ENCODE measurements at places on chromosomes 2 and 18. TPM values are rescaled to one million over a fixed set of nuclear protein-coding genes. Genes with fewer than 3 reads are reported as not detected.
A peak's percentile ranks its signal among the peaks of the same experiment; 100 is the strongest.

- no peaks in the 10 kb centered on the region for H3K36me3 ChIP-seq
- peak; percentile 31 for DNase-seq
- no peak overlapping the region for H3K27ac ChIP-seq
- peaks cover 9% of the 10 kb centered on the region for H3K4me1 ChIP-seq
- H3K4me3 ChIP-seq, result no peak overlapping the region
These were observed 15.1 kb downstream of the PLCD4 start for GRCh38 chr2:218622606-218623365.

DNA sequence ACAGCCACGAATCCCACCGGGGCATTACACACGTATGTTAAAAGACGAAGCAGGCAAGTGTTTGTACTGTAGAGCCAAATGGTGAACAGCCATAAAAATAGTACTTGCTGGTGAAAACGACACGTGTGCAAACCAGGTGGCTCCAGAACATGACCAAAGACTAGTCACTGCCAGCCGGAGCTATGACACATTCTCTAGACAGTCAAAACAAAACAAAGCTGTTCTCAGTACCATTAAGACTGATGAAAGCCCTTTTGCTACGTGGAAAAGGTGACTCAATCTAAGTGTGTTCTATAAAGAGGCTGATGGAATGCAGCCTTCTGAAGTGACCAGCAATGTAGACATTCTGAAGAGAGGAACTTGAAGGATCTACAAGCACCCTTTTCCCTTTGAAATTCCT is 367.7 kb upstream of the NETO1 start:
- no peak overlapping the region for H3K27ac ChIP-seq
- H3K36me3 ChIP-seq, result no peaks in the 10 kb centered on the region
- no peak for DNase-seq
- no peaks in the 10 kb centered on the region for H3K4me1 ChIP-seq
- H3K4me3 ChIP-seq, result no peak overlapping the region
- no peaks in the 10 kb centered on the region for H3K27me3 ChIP-seq

DNA sequence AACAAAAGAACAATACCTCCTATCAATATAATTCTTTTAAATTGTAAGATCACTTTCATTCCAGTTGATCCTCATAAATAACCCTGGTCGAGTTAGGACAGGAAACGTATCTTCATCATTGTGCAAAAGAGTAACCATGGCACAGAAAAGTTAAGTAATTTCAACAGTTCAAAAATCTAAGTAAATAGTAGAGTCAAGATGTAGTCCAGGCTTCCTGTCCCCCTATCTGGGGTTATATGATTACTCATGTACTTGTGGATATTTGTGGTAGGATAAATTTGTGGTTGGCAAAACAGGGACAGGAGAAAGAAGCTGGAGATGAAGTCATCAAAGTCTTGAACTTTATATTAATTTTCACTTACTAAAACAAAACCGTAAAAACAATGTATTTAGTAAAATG is 772.6 kb downstream of the TSN start:
- no peak overlapping the region for H3K4me3 ChIP-seq
- H3K27ac ChIP-seq, result no peak overlapping the region
- no peak for DNase-seq
- H3K36me3 ChIP-seq, result no peaks in the 10 kb centered on the region
- H3K27me3 ChIP-seq, result no peaks in the 10 kb centered on the region
- H3K4me1 ChIP-seq, result no peaks in the 10 kb centered on the region

- H3K4me1 ChIP-seq, result no peaks in the 10 kb centered on the region
- H3K36me3 ChIP-seq, result no peaks in the 10 kb centered on the region
- DNase-seq, result peak; percentile 11
- no peak overlapping the region for H3K4me3 ChIP-seq
- H3K27ac ChIP-seq, result no peak overlapping the region
These were observed 56.1 kb upstream of the C2orf15 start for GRCh38 chr2:99085421-99085820.

- peaks cover 31% of the 10 kb centered on the region for H3K27me3 ChIP-seq
- no peaks in the 10 kb centered on the region for H3K36me3 ChIP-seq
- H3K4me3 ChIP-seq, result no peak overlapping the region
- no peak for DNase-seq
- H3K4me1 ChIP-seq, result no peaks in the 10 kb centered on the region
These were observed 3.1 kb upstream of the PRKAG3 start for GRCh38 chr2:218834685-218835084.

GRCh38 chr2:167104691-167105090 is 216.4 kb downstream of the XIRP2 start:
- H3K4me3 ChIP-seq, result no peak overlapping the region
- H3K4me1 ChIP-seq, result no peaks in the 10 kb centered on the region
- H3K27me3 ChIP-seq, result no peaks in the 10 kb centered on the region
- H3K27ac ChIP-seq, result no peak overlapping the region
- no peaks in the 10 kb centered on the region for H3K36me3 ChIP-seq

- no peaks in the 10 kb centered on the region for H3K36me3 ChIP-seq
- no peaks in the 10 kb centered on the region for H3K4me1 ChIP-seq
- no peaks in the 10 kb centered on the region for H3K27me3 ChIP-seq
- no peak overlapping the region for H3K4me3 ChIP-seq
These were observed 190.1 kb downstream of the KLHL29 start for GRCh38 chr2:23574919-23575654.

GRCh38 chr2:144824306-144825080 is 304.6 kb upstream of the ZEB2 start:
- H3K27ac ChIP-seq, result no peak overlapping the region
- no peak for DNase-seq
- H3K36me3 ChIP-seq, result no peaks in the 10 kb centered on the region
- H3K27me3 ChIP-seq, result no peaks in the 10 kb centered on the region

GRCh38 chr2:84919885-84920580 is 14.6 kb downstream of the TMSB10 start:
- H3K36me3 ChIP-seq, result no peaks in the 10 kb centered on the region
- H3K27me3 ChIP-seq, result no peaks in the 10 kb centered on the region
- peak; percentile 94 for DNase-seq

DNA sequence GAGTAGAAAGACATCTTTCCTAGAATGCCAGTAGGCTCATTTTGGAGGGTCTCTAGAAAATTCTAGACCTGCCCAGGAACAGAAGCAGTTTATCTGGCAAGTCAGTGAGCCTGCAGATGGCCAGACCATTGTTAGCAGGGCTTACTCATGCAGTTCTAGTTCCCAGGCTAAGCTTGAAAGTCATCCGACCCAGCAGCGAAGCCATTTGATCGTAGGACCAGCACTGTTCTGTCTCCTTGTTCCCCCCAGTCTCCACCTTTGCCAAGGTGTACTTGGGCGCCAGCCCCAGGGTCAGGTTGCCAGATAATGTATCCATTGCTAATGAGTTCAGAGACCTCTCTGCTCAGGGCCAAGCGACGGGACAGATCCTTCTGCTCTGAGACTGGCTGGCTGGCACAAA is 70.1 kb downstream of the EPAS1 start:
- H3K27me3 ChIP-seq, result no peaks in the 10 kb centered on the region
- H3K27ac ChIP-seq, result no peak overlapping the region
- no peak for DNase-seq
- no peaks in the 10 kb centered on the region for H3K4me1 ChIP-seq

GRCh38 chr2:55452879-55453278 is 33.2 kb upstream of the CCDC88A start:
- no peaks in the 10 kb centered on the region for H3K36me3 ChIP-seq
- H3K27me3 ChIP-seq, result no peaks in the 10 kb centered on the region
- no peak for DNase-seq

DNA sequence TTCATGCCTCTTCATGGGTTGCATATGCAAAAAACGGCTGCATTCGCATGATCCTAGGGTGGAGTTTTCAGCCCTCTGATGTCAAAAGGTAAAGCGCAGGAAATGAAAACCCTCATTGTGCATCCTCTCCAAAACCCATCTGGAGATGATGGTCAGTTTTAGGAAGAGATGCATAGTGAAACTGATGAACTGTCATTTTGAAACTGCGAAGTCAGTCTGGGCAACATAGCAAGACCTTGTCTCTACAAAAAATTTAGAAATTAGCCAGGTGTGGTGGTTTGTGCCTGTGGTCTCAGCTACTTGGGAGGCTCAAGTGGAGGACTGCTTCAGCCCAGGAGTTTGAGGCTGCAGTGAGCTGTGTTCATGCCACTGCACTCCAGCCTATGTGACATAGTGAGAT is 2.5 kb upstream of the TTLL4 start:
- no peaks in the 10 kb centered on the region for H3K27me3 ChIP-seq
- H3K36me3 ChIP-seq, result no peaks in the 10 kb centered on the region
- no peak overlapping the region for H3K4me3 ChIP-seq
- no peak for DNase-seq

- no peaks in the 10 kb centered on the region for H3K36me3 ChIP-seq
- H3K4me3 ChIP-seq, result peak overlapping the region; percentile 81
- no peaks in the 10 kb centered on the region for H3K27me3 ChIP-seq
- peak; percentile 79 for DNase-seq
These were observed 794 bp downstream of the DLX2 start for GRCh38 chr2:172101821-172102390.

- H3K4me1 ChIP-seq, result no peaks in the 10 kb centered on the region
- no peaks in the 10 kb centered on the region for H3K27me3 ChIP-seq
- no peak for DNase-seq
- H3K27ac ChIP-seq, result no peak overlapping the region
- H3K36me3 ChIP-seq, result no peaks in the 10 kb centered on the region
These were observed 56.9 kb upstream of the ZNF397 start for GRCh38 chr18:35183886-35184285.

DNA sequence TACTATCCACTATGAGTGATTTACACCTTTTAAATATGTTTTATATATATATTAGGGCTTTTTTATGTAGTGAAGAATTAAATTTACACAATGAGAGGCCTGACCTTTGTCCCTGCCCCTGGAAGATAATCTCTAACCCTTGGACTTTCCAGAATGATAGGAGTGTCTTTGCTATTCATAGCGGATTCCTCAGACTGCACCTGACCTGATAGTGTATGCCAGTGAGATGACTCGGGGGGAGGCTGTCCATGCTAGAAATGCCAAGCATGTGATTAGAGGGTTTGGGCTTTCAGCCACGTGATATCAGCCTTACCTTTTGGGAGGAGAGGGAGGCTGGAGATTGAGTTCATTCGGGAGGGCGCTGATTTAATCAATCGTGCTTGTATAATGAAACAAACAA is 44.1 kb upstream of the LHCGR start:
- H3K36me3 ChIP-seq, result no peaks in the 10 kb centered on the region
- H3K27ac ChIP-seq, result no peak overlapping the region
- no peaks in the 10 kb centered on the region for H3K4me1 ChIP-seq
- no peak for DNase-seq
- H3K27me3 ChIP-seq, result no peaks in the 10 kb centered on the region
- no peak overlapping the region for H3K4me3 ChIP-seq

- peaks cover 46% of the 10 kb centered on the region for H3K4me1 ChIP-seq
- H3K4me3 ChIP-seq, result no peak overlapping the region
- no peaks in the 10 kb centered on the region for H3K27me3 ChIP-seq
- H3K36me3 ChIP-seq, result no peaks in the 10 kb centered on the region
- no peak for DNase-seq
- H3K27ac ChIP-seq, result peak overlapping the region; percentile 72
These were observed 287.7 kb upstream of the ID2 start for GRCh38 chr2:8394131-8394530.

DNA sequence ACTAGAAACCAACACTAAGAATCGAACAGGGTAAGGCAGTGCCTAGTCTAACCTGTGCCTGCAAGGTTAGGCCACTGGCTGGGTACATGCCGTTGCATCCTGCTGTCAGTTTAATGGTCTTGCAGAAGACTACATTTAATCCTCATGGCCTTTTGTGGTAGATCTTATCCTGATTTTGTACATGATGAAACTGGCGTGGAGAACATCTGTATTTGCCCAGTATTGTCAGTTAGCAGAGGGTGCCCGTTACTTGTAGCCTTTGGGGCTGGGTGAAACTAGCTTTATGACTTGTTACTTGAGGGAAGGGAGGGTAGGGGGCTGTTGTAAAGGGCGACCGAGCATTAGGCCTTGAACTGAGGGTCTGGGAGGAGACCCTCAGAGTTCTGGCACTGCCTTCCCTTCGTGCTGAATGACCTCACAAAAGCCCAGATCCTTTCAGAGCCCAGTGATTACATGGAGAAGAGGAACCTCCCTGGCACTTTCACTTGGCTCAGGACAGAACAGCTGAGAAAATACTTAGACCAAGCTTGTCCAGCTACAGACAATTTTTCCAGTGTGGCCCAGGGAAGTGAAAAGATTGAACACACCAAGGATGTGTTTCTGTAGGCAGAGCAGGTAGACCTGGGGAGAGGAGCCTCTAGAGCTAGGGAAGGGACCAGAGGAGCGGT is 19.5 kb downstream of the SLC20A1 start:
- no peaks in the 10 kb centered on the region for H3K27me3 ChIP-seq
- no peak overlapping the region for H3K4me3 ChIP-seq
- no peak overlapping the region for H3K27ac ChIP-seq
- H3K36me3 ChIP-seq, result peaks cover 47% of the 10 kb centered on the region

DNA sequence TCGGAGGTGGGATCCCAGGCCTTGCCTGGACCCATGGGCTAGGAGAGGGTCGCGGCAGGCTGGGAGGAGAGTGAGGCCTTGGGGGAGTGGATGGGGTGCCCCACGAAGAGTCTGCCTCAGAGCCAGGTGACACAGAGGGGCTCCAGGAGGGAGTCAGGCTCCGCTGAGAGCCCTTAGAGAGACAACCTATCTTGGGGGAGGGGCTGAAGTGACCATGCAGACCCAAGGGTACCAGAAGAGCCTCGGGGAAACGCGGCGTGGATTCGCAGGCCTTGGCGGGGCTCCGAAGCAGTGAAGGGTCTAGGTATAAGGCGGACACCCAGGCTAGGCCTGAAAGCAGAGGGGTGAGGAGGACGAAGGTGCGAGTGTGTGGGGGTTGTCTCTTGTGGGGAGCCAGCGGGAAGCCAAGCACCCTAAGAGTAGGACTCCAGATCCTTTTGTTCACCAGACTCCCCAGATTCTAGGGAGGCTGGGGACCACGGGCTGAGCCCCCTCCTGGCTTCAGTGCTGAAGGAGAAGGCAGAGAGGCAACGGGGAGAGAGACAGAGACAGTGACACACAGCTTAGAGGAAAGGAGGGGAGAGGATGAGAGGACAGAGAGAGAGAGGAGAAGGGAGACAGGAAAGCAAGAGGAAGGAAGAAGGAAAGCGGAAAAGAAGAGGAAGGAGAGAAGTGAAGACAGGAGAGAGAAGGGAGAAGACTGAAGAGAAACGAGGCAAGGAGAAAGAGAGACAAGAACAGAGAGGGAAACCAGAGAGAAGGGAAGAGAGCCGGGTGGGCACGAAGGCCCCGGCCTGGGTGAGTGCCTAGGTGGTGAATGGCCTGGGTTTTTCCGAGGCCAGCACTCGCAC is 1.1 kb upstream of the HOXD11 start:
- peak overlapping the region; percentile 73 for H3K4me3 ChIP-seq
- H3K4me1 ChIP-seq, result peaks cover 26% of the 10 kb centered on the region
- peak; percentile 59 for DNase-seq
- no peaks in the 10 kb centered on the region for H3K27me3 ChIP-seq

The ZSWIM2 gene
- total RNA-seq, result not detected

The DLX1 gene
- 28.9 TPM for total RNA-seq

The LYPD1 gene
- total RNA-seq, result 9.8 TPM

The USP14 gene
- total RNA-seq, result 134 TPM

The NCKAP1 gene
- 153 TPM for total RNA-seq

The CENPA gene
- 59.2 TPM for total RNA-seq

The UGT1A6 gene
- total RNA-seq, result not detected

The FSIP2 gene
- 0.15 TPM for total RNA-seq

The SPHKAP gene
- total RNA-seq, result 10.3 TPM

The LHCGR gene
- total RNA-seq, result not detected

The KIAA2012 gene
- 0.13 TPM for total RNA-seq

The TMEM37 gene
- total RNA-seq, result 13.8 TPM

The STPG4 gene
- total RNA-seq, result 0.75 TPM

The RND3 gene
- total RNA-seq, result 10.2 TPM

The PAIP2B gene
- 1.1 TPM for total RNA-seq
